ENCODE measurements at places on chromosomes 13 and 19.

- DNase-seq: no peak
Observed at GRCh38 chr13:54185785-54186184, 1157.2 kb downstream of the OLFM4 start.

- peak; percentile 58 for DNase-seq
Observed at GRCh38 chr19:45125975-45126493, 33.1 kb downstream of the PPP1R37 start.

GRCh38 chr13:19587635-19588300 lies 26.4 kb upstream of the TPTE2 start:
- DNase-seq: no peak

- DNase-seq: no peak
Observed at GRCh38 chr13:112260108-112261055, 115.8 kb upstream of the SPACA7 start.

GRCh38 chr13:28239374-28239773 lies 101.0 kb downstream of the PAN3 start:
- no peak for DNase-seq

DNA sequence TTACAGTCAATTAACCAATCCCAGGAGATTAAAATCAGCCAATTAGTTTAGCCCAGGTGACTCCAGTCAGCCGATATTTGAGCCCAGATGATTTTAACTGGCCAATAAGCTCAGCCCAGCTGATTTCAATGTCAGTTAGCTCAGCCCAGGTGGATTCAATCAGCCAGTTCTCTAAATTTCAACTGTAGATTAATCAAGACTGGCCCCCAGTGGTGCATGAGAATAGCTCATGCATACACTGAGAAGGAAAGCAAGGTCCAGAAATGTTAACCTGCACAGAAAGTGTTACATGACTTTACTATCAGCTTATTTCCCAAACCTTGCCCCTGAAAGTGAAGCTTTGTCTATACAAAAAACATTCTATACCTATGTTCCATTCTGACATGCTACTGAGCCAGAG lies 55.4 kb upstream of the ZNF724 start:
- no peak for DNase-seq

DNA sequence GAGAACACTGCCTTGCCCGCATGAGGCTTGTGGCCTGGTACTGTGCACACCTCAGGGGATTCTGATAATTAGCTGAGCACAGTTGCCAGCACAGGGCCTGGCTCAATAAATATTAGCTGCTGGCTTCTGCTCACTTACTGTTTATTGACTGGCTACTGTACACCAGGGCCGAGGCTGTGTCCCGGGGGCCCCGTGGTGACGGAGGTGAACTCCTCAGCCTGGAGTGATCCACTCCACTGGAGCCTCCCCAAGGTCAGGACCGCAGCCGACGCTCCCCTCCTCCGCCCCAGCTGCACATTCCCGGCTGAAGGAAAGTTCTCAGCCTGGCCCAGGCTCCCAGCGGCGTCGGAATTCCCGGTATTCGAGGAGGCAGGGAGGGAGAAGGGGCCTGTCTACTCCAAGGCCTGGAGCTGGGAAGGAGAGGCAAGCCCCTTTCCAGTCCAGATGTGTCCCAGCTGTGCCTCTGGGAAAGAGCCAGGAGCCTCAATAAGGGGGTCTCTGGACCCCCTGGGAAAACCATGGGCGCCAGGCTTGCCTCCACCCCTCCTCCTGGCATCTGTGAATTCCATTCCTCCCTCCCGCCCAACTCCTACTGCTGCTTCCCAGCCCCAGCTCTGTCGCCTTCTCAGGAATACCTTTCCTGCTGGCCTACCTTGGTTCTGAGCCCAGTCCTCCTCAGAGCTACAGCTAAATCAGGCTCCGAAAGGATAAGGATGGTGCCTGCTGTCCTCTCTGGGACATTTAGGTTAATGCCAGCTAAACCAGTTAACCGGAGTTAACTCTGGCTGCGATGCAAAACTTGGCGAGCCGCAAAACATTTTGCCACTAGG lies 7.3 kb downstream of the RPS16 start:
- no peak for DNase-seq

DNA sequence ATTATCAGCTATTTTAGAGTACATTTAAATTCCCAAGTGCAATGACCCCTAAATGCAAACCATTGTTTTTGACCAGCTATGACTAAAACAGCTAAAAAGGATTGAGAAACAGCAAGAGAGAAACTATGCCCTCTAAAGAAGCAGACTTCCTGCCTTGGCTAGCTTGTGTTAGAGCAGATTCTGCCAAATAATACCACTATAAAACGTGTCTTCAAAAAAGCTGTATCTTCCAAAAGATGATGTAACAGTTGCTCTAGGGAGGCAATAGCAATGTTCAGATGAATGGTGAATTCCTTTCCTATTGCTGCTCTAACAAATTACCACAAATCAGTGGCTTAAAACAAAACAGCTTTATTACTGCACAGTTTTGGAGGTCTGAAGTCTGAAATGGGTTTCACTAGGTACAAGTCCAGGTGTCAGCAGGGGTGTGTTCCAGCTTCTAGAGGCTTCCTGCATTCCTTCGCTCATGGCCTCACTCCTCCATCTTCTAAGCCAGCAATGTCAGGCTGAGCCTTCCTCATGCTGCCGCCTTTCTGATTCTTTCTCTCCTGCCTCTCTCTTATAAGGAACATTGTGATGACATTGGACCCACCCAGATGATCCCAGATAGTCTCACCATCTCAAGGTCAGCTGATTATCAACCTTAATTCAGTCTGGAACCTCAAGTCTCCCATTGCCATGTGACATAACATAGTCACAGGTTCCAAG lies 84.5 kb downstream of the LRRC63 start:
- no peak for DNase-seq

- DNase-seq: no peak
Observed at GRCh38 chr19:10517760-10518443, 655 bp upstream of the S1PR5 start.

DNA sequence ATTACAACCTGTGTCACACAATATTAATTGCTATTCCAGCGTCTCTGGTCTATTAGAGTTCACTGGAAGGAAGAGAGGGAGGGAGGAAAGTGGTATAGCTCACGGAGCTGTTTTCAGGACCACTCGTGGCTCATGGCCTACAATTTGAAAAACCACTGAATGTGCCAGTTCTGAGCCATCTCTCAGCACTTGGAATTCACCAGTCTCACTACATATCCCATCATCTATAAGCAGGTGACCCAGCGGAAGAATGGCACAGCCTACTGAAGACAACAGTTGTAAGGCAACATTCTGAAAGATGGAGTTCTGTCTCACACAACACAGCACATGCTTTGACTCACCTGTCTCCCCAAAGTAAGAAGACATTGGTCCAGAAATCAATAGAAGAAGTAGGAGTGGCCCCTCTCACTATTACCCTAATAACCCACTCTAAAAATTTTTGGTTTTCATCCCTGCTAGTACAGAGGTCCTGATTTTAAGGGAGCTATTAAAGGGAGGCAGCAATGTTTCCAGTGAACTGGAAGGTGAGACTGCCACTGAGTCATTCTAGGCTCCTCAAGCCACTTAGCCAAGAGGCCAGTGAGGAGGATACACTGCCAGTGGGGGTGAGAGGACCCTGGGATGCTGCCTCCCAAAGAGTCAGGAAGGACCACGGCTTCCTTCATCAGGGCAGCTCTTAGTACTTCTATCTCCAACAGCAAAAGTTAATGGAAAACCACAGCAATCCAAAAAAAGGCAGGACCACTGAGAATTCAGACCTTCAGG lies 50.0 kb upstream of the DOCK9 start:
- DNase-seq: no peak

DNA sequence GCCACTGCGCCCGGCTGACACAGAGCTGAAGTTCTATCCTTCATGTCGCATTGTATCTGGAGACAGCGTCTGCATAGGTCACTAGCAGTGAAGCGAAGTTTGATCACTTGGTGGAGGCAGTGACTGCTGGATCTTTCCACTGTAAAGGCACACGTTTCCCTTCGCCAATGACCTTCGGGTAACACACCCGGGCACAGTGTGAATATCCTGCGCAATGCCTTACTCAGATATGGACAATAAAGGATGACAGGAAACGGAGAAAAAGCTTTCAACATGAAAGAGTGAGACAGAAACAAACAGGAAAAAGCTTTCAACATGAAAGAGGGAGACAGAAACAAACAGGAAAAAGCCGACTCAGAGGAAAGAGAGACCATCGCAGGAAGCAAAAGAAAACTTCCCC lies 17.1 kb downstream of the ARL11 start:
- DNase-seq: no peak

GRCh38 chr13:97257800-97258799 lies 36.0 kb downstream of the MBNL2 start:
- no peak for DNase-seq

- no peak for DNase-seq
Observed at GRCh38 chr19:29631450-29631849, 25.4 kb downstream of the POP4 start.

DNA sequence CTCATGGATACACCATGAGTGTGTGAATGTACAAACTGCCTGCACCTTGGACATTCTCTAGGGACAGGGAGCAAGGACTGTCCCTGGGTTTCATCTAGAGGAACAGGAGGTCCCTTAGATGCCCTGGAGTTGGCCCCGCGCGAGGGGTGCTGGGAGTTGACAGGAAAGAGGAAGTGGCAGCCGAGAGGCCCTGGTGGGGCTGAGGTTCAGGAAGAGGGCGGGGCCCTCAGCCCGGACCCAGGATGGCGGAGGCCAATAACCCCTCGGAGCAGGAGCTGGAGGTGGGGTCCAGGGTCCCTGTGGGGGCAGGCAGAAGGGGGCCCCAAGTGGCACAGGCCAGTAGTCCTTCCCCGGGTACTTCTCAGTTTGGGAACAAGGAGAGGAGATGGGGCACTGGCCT lies 6.9 kb downstream of the PKN1 start:
- DNase-seq: peak; percentile 72

DNA sequence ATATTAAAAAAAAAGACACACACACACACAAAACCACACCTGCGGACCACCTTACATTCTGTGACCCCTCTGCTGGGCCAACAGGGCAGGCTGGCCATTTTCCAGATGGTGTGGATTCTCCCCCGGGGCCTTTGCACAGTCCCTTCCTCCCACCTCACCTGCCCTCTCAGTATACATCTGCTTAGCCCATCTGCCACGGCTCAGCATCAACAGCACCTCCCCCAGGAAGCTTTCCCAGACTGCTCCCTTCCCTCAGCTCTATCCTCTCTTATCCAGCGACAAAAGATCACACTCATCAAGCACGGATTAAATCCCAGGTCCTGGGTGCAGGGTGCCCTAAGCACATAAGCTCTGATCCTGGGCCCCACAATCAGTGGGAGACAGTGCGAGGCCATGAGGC lies 4.5 kb downstream of the ZNF787 start:
- no peak for DNase-seq

GRCh38 chr19:2976609-2977000 lies 759 bp upstream of the TLE6 start:
- DNase-seq: no peak

GRCh38 chr19:33071887-33072286 lies 7.2 kb upstream of the RHPN2 start:
- no peak for DNase-seq

GRCh38 chr19:47095476-47096099 lies 18.0 kb downstream of the ZC3H4 start:
- no peak for DNase-seq

All from activated gamma-delta T cell treated with anti-CD3 and anti-CD28 coated beads, Interleukin-2, amount 50 U/mL, for 16 hours (primary cell).